ENCODE measurements at places on chromosomes 2 and 18. TPM values are rescaled to one million over a fixed set of nuclear protein-coding genes. Genes with fewer than 3 reads are reported as not detected.

DNA sequence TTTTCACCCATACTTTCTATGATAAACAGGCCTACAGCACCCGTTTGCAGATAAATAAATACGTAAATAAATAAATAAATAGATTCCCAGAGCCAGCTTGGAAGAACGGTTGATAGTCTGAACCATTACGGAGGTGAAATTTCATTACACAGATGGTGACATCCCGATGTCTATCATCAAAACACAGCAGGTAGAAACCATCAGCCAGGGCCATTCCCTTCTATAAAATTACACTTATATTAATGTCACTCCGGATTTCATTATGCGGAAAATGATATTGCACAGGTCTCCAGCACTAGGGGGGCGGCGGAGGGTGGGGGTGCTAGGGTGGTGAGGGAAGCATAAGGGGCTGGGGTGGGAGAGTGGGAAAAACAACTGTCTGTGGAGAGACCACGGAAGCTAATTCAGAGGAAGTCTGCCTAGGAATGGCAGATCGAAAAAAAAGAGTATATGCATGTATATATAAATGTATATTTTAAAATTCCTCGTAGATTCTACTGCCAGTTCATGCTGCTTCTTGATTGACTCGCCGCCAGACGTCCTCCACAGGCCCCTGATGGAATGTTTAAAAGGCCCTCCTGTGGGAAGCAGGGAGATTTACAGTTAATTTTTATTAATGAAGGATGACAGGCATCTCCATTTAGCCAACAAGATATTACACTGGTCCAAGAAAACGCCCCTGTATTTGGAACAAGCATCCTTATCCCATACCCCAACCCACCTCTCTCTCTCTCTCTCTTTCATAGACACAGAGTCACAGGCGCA, 1906.0 kb upstream of the PIK3C3 start:
- DNase-seq: no peak

DNA sequence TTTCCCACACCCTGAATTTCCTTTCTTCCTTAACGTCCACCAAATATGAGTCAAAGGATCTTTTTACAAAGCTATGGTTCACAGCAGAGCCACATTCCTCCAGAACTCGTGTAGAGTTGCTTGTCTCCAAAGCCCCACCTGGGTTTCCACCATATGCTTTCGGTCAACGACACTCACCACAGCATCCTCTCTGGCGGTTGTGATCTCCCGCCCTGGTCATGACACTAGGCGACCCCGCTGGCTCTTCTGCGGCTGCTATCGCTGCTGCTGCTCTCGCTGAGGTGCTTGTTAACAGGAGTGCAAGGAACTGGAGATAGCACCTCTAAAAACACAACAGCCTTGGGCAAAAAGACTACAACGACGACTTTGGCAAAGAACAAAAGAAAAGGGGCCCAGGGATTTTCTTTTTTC, 340 bp downstream of the SLC40A1 start:
- peak; percentile 17 for DNase-seq

Gene SLC14A1
- total RNA-seq: not detected

DNA sequence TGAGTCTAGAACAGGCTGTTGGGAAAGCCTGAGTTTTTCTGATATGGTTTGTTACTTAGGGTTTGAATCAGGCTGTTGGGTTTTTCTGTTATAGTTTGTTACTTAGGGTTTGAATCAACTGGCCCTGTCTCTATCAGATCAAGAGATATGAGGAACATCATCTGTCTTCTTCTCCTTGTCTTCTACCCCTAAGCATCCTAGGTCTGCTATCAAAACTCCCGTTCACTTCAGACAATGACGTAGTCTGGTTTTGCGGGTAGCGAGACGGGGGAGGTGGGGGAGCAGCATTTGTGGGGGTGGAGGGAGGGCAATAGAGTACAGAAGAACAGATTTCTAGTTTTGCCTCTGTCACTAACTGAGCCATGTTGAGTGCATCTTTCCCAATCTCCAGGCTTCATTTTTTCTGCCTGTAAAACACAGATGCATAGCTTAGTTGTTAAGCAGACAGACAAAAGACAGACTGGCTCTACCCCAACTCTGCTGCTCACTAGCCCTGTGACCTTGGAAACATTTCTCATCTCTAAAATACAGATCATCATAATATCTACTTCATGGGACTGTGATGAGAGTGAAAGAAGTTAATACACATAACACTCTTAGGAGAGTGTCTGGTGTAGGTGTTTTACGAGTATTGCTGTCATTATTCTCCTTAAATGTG, 9.1 kb downstream of the TNP1 start:
- DNase-seq: no peak

Gene VWA3B
- not detected for total RNA-seq

Data from Calu3 (cell line).